ENCODE measurements at places on chromosomes 1 and 21. TPM values are rescaled to one million over a fixed set of nuclear protein-coding genes. Genes with fewer than 3 reads are reported as not detected.

GRCh38 chr1:94020764-94021579, 100.0 kb downstream of the ABCA4 start:
- peak; percentile 30 for DNase-seq

GRCh38 chr1:13661539-13661938, 38.4 kb upstream of the PRDM2 start:
- DNase-seq: no peak

The SLC22A15 gene
- 2.7 TPM for polyA plus RNA-seq

- no peak for DNase-seq
These were observed 75.6 kb downstream of the PIGK start for GRCh38 chr1:77143529-77144121.

- DNase-seq: no peak
These were observed 62.7 kb downstream of the SYF2 start for GRCh38 chr1:25169610-25170009.

- peak; percentile 56 for DNase-seq
These were observed 184.5 kb downstream of the DHRS3 start for GRCh38 chr1:12433323-12434053.

The ADARB1 gene
- polyA plus RNA-seq: 7.4 TPM

- DNase-seq: no peak
These were observed 42.0 kb upstream of the COL6A1 start for GRCh38 chr21:45939521-45940045.

The OR6P1 gene
- not detected for polyA plus RNA-seq

The RPE65 gene
- polyA plus RNA-seq: not detected

- no peak for DNase-seq
These were observed 26.3 kb upstream of the TINAGL1 start for GRCh38 chr1:31549809-31550620.

The AMIGO1 gene
- 0.61 TPM for polyA plus RNA-seq

GRCh38 chr1:6984536-6984935, 199.3 kb downstream of the CAMTA1 start:
- DNase-seq: no peak

GRCh38 chr1:183761871-183762270, 43.0 kb upstream of the RGL1 start:
- DNase-seq: no peak

- no peak for DNase-seq
These were observed 16.2 kb upstream of the RGS1 start for GRCh38 chr1:192559115-192560006.

DNA sequence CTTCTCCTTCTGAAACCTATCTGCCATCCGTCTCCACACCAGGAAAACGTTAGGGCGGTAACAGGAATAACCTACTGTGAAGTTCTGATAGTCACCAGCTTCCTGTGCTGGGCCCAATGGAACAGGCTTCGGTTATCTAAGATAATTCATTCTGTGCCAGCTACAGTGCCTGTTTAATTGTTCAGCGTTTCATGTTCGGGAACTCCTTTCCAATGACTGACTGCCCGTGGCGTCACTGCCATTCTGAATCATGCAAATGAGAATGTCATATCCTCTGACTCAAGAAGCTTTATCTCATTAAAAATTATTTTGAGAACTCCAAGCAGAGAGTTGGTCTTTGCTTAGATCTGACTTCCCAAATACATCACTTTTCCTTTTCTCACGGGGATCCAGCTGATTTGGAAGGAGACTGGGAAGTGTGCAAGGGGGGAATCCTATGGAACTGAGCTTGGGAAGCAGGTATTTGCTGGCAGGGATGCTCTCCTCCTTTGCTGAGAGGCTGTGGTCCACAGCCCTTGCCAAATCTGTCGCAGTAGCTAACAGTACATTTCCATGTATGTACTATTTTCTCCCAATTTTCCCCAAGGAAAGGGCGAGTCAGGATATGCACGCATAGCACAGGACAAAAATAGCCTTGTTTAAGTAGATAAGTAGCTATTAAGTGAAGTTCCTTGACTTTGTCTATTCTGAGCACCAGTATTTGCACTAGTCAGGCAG, 358.7 kb downstream of the LTN1 start:
- DNase-seq: no peak

DNA sequence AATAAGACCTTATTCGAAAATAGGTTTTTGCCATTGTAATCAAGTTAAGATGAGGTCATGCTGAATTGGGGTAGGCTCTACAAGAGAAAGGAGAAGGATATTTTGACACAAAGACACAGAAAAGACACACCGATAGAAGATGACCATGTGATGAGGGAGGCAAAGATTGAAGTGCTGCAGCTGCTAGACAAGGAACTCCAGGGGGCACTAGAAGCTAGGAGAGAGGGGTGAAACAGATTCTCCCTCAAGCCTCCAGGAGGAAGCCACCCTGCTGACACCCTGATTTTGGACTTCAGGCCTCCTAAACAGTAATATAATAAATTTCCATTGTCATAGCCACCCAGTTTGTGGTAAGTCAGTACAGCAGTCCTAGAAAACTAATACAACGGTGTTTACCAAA, 506.8 kb upstream of the CAMK1G start:
- peak; percentile 74 for DNase-seq

DNA sequence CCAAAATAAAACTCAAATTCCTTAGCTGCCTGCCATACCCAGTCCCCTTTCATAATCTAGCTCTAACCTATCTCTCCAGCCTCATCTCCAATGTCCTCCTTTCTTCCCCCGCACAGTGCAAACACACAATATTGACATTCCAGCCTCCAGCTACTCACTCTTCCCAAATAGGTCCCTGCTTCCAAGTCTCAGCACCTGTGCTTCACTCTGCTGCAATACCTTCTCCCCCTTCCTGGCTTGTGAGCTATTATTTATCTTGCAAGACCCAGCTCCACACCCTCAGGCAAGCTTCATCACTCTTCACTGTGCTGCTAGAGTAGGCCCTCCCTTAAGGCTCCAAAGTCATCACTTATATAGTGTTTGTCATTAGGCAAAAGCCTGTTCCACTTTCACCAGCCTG, 9.7 kb downstream of the PLPP3 start:
- no peak for DNase-seq

DNA sequence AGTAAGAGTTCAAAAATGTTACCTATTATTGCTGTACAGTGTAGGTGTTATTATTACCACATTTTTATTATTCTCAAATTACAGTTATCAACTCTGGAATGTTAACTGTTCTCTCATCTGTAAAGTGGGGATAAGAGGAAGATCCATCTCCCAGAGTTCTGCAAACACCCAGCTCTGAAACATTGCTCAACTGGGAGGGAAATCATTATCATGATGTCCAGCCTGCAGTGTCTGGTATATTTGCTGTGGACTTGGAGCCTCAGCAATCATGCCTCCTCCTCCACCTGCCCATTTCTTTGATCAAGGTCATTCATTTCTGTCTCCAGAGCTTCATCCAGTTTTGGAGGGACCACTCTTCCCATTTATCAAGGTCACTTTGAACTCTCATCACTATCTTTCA, 39.4 kb downstream of the C8A start:
- DNase-seq: no peak

The GNG4 gene
- polyA plus RNA-seq: 37.9 TPM

The NBPF10 gene
- 0.35 TPM for polyA plus RNA-seq

Data from GM23338 (cell line).